Spinal cord (tissue), 10 donors: ENCODE measurements at places on chromosomes 7 and 10.
A peak's percentile ranks its signal among the peaks of the same experiment; 100 is the strongest.

GRCh38 chr7:102165136-102165535 is 121.5 kb upstream of the SH2B2 start:
- DNase-seq: no peak
- peaks cover 23% of the 10 kb centered on the region for H3K4me1 ChIP-seq
- H3K4me3 ChIP-seq: no peak overlapping the region
- H3K36me3 ChIP-seq: peaks cover 32% of the 10 kb centered on the region
- no peaks in the 10 kb centered on the region for H3K27me3 ChIP-seq

GRCh38 chr7:51045319-51046102 is 262.8 kb upstream of the GRB10 start:
- peaks cover 6% of the 10 kb centered on the region for H3K4me1 ChIP-seq
- no peak for DNase-seq
- no peak overlapping the region for H3K27ac ChIP-seq
- H3K27me3 ChIP-seq: no peaks in the 10 kb centered on the region
- no peaks in the 10 kb centered on the region for H3K36me3 ChIP-seq

DNA sequence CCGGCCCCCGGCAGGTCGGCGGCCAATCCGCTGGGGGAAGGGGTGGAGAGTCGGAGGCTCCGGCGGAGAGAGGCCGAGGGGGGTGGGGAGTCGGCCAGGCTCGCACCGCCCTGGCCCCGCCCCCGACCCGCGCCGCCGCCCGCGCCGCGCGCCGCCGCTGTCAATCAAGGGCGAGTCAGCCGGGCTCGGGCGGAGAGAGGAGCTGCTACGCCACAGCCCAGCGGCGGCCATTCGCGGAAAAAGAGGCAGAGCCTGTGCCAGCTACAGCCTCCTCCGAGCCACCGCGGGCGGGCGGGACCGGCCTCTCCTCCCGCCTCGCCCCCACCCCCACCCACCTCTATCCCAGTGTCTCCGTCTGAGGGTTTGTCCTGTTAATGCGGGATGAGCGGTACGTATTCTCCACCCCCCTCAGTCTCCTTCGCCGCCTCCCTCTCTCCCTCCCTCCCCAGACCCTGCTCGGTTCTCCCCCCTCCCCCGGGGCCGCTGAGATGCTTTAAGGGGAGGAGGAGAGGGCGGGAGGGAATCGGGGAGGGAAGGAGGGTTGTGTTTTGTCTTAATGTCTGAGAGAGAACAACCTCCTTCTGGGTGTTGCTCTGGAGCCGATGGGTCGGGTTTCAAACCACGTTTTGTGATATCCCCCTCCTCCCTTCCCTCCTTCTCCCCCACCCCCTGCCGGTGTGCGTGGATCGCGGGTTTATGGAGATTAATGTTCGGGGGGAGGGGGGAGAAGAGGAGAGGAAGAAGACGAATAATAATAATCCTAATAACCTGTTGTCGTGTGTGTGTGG is at the start of gene SP4:
Gene SP4 (plus strand): TSS at position 213 of the 788 bp plus-strand sequence. CDS start 169 bp downstream, at position 382.
- peak; percentile 88 for DNase-seq
- peak within 1 kb of the TSS; percentile 99 for H3K27ac ChIP-seq
- peaks cover 6% of the 10 kb centered on the region for H3K36me3 ChIP-seq
- peaks cover 22% of the 10 kb centered on the region for H3K4me1 ChIP-seq
- no peaks in the 10 kb centered on the region for H3K27me3 ChIP-seq

DNA sequence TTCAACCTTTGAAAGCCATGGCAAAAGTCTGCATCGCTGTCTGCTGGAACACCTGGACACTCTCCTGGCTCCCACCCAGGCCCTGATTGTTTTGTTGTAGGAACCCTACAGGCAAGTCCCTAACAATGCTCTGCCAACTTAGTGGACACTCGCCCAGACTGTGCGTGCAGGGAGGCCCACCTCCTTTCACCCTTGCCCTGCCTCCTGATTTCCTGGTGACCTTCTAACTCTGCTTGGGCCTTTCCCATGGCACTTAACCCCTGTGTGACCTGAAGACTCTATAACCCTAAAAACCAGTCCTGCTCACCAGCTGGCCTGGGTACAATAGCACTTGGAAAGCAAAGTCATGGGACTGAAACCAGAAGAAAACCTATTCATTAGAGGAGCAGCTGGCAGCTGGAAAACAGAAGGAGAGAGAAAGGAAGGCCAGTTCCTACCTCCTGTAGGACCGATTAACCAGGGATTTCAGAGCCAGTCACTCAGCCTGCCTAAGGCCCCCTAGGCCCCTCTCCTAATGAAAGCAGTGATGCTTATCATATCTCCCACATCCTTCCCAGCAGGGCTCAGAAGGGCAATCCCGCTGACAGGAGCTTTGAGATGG is 82.7 kb upstream of the KMT2E start:
- no peak for DNase-seq
- H3K27me3 ChIP-seq: no peaks in the 10 kb centered on the region
- H3K36me3 ChIP-seq: no peaks in the 10 kb centered on the region

DNA sequence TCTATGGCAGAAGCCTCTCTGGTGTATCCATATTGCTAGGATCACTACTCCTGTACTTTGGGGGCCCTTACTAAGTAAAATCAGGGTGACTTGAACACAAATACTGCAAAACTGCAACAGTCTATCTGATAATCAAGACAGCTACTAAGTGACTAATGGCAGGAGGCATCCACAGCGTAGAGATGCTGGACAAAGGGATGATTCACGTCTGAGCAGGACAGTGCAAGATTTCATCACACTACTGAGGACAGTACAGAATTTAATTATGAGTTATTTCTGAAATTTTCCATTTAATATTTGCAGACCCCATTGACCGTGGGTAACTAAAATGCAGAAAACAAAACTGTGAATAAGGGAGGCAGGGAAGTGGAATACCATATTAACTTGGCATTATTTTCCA is 10.4 kb downstream of the CUL2 start:
- H3K4me3 ChIP-seq: no peak overlapping the region
- no peaks in the 10 kb centered on the region for H3K4me1 ChIP-seq
- H3K27me3 ChIP-seq: no peaks in the 10 kb centered on the region
- H3K36me3 ChIP-seq: no peaks in the 10 kb centered on the region
- no peak for DNase-seq

DNA sequence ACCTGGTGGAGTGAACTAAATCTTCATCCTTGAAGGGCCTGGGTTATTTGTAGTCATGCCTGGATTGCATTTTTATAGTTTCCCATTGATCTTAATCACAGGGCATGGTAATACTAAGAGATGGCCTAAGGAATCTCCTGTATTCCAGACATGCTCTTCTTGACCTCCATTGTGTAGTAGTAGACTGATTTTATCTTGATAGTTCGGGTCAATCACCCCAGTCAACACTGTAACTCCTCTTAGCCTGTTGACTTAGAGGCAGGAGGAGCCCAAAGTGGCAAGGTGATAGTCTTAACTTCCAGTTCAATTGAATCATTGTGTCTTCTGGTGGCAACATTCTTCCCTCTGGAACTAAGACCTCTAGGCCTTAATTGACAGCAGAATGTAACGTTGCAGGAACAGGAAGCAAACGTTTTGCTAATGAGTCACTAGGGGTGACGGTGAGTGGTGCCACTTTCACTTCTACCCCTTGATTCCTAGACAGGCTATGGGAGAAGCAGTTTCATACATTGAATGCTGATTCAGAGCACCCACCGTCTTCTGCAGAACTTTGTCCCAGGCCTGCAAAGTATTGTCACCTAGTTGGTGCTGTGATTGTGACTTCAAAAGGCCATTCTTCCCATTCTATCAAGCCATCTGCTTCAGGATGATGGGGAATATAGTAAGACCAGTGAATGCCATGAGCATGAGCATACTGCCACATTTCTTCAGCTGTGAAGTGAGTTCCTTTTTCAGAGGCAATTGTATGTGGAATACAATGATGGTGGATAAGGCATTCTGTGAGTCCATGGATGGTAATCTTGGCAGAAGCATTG is 24.0 kb upstream of the PAPSS2 start:
- DNase-seq: no peak
- no peak overlapping the region for H3K4me3 ChIP-seq
- no peaks in the 10 kb centered on the region for H3K36me3 ChIP-seq
- no peaks in the 10 kb centered on the region for H3K27me3 ChIP-seq
- H3K4me1 ChIP-seq: no peaks in the 10 kb centered on the region
- no peak overlapping the region for H3K27ac ChIP-seq

GRCh38 chr10:13712837-13713581 is 126.2 kb downstream of the PRPF18 start:
- peaks cover 50% of the 10 kb centered on the region for H3K4me1 ChIP-seq
- H3K27ac ChIP-seq: peak overlapping the region; percentile 20
- H3K36me3 ChIP-seq: peaks cover 4% of the 10 kb centered on the region
- DNase-seq: peak; percentile 51

GRCh38 chr10:70834441-70835151 is 18.8 kb downstream of the SGPL1 start:
- no peaks in the 10 kb centered on the region for H3K27me3 ChIP-seq
- no peaks in the 10 kb centered on the region for H3K4me1 ChIP-seq
- no peak overlapping the region for H3K4me3 ChIP-seq

DNA sequence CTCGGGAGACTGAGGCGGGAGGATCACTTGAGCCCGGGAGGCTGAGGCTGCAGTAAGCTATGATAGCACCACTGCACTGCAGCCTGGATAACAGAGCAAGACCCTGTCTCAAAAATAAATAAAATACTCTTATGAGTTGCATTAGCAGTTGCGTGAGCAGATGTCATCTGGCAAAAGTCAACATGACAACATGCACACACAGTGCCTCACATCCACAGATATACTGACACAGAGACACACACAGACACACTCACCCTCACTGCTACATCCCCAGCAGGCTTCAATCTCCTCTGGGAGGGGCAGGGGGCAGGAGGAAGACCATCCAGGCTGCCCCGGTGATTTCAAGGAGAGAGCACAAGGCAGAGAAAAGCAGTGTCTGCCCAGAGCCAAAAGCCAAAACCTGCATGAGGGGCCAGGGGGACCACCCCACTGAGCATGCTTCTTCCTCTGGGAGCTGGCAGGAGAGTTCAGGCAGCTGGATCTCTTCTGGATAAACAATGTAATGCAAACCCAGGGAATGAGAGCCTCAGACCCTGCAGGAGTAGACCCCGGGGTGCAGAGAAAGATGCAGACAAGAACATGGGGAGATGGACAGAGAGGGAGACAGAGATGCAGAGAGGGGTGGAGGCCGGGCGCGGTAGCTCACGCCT is 9.6 kb upstream of the ELN start:
- peaks cover 31% of the 10 kb centered on the region for H3K4me1 ChIP-seq
- H3K27ac ChIP-seq: no peak overlapping the region
- H3K36me3 ChIP-seq: no peaks in the 10 kb centered on the region
- no peak overlapping the region for H3K4me3 ChIP-seq

- H3K4me3 ChIP-seq: no peak overlapping the region
- no peak overlapping the region for H3K27ac ChIP-seq
- H3K4me1 ChIP-seq: no peaks in the 10 kb centered on the region
These were observed 12.4 kb downstream of the MAT1A start for GRCh38 chr10:80277016-80277415.

GRCh38 chr7:11236680-11237079 is 263.0 kb downstream of the PHF14 start:
- H3K36me3 ChIP-seq: no peaks in the 10 kb centered on the region
- H3K27ac ChIP-seq: no peak overlapping the region
- no peak for DNase-seq
- no peaks in the 10 kb centered on the region for H3K27me3 ChIP-seq
- H3K4me1 ChIP-seq: no peaks in the 10 kb centered on the region
- H3K4me3 ChIP-seq: no peak overlapping the region

- DNase-seq: no peak
- H3K36me3 ChIP-seq: no peaks in the 10 kb centered on the region
- no peaks in the 10 kb centered on the region for H3K27me3 ChIP-seq
- H3K4me1 ChIP-seq: peaks cover 19% of the 10 kb centered on the region
- no peak overlapping the region for H3K27ac ChIP-seq
- no peak overlapping the region for H3K4me3 ChIP-seq
These were observed 45.8 kb upstream of the TNS3 start for GRCh38 chr7:47627580-47628283.

GRCh38 chr7:14604606-14605005 is 297.9 kb downstream of the DGKB start:
- H3K4me1 ChIP-seq: no peaks in the 10 kb centered on the region
- no peak overlapping the region for H3K4me3 ChIP-seq
- H3K27ac ChIP-seq: no peak overlapping the region
- H3K27me3 ChIP-seq: no peaks in the 10 kb centered on the region
- no peak for DNase-seq
- no peaks in the 10 kb centered on the region for H3K36me3 ChIP-seq

GRCh38 chr10:96618653-96619052 is 31.8 kb upstream of the TM9SF3 start:
- no peaks in the 10 kb centered on the region for H3K27me3 ChIP-seq
- H3K27ac ChIP-seq: no peak overlapping the region
- H3K36me3 ChIP-seq: no peaks in the 10 kb centered on the region

DNA sequence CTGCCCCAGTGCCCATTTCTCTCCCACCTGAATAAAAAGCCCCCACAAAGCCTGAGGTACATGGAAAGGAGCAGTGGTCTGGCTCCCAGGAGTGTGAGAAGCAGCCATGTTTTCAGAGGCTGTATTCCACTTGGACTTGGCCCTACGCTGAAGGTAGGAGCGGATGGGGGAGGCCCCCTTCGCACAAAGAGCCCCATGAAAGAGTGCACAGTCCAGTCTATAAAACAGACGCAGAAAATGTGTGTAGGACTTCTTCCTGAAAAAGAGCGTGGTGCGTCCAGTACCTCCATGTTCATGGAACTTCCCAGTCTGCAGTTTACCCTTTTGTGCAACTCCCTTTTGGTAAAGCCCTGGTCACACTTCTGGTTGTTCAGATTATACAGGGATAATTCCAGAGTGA is 69.3 kb downstream of the EGFR start:
- no peaks in the 10 kb centered on the region for H3K27me3 ChIP-seq
- peaks cover 37% of the 10 kb centered on the region for H3K4me1 ChIP-seq
- DNase-seq: no peak
- H3K4me3 ChIP-seq: no peak overlapping the region
- no peaks in the 10 kb centered on the region for H3K36me3 ChIP-seq
- H3K27ac ChIP-seq: no peak overlapping the region

DNA sequence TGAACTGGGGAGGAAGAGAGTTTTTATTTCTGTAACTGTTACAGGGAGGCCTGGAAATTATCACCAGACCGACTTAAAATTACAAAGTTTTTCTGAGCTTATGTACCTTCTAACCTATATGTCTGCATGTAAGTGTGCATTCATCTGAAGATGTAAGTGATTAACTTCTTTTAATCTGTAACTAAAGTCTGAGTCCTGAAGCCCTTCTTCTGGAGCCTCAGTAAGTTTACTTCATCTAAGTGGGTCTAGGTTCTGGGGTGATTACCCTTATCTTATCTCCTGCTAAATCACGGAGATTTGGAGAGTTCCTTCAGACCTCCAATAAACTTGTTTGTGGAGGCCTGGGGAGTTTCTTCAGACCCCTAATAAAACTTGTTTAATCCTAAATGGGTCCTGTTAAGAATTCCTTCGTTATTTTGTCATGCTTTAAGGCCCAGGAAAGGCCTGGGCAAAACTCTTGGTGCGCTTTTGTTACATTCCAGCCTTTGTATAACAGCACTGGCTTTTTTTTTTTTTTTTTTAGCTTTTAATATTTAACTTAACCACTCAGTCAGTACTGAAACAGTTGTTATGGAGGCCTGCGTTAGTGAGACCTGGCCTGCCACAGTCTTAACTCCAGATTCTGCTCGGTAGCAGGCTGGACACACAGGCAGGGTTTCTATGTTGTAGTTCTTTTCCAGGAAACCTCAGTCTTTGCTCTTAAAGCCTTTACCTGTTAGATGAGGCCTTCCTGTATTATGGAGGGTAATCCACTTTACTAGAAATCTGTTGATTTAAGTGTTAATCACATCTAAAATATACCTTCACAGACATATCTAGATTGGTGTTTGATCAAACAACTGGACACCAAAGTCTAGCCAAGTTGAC is 33.0 kb downstream of the TPST1 start:
- no peaks in the 10 kb centered on the region for H3K4me1 ChIP-seq
- DNase-seq: no peak
- H3K4me3 ChIP-seq: no peak overlapping the region
- H3K27me3 ChIP-seq: no peaks in the 10 kb centered on the region
- H3K27ac ChIP-seq: no peak overlapping the region
